ENCODE measurements at places on chromosomes 2 and 18.
A peak's percentile ranks its signal among the peaks of the same experiment; 100 is the strongest.

DNA sequence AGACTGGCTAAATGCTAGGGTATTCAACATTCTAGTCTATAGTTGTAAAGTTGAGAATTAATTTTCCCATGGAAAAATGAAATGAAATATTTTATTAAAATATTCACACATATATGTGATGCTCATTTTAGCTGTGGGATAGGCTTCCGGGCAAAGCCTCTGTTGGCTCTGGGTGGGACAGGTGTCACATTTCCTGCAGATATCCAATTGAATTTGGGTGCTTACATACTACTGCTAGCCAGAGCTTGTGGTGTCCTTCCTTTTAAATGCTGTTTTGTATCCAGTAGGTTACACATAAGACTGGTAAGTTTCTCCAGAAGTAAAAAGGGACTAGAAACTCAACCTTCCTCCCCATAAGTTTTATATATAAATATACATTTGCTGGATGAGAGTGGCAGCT is 73.8 kb downstream of the RPRM start:
- no peak for DNase-seq

GRCh38 chr2:63740943-63741342 is 100.8 kb upstream of the UGP2 start:
- DNase-seq, result no peak

DNA sequence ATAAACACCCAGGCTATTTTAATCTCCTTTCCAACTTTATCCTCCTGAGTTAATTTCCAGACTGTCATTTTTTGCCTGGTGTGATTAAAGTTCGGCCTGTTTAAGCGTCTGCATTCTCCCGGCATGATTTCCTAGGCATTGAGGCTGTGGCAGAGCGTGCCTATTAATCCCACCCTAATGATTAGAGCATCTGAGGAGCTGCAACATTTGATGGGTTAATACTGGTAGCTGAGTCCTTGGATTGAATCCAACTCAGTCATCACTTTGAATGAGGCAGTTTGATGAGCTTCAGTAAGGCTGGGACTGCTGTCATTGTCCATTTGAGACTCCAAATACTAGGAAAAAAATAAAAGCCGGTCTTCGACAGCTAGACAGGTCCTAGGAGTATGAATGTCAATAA is 882.5 kb downstream of the SLC4A3 start:
- no peak for DNase-seq

DNA sequence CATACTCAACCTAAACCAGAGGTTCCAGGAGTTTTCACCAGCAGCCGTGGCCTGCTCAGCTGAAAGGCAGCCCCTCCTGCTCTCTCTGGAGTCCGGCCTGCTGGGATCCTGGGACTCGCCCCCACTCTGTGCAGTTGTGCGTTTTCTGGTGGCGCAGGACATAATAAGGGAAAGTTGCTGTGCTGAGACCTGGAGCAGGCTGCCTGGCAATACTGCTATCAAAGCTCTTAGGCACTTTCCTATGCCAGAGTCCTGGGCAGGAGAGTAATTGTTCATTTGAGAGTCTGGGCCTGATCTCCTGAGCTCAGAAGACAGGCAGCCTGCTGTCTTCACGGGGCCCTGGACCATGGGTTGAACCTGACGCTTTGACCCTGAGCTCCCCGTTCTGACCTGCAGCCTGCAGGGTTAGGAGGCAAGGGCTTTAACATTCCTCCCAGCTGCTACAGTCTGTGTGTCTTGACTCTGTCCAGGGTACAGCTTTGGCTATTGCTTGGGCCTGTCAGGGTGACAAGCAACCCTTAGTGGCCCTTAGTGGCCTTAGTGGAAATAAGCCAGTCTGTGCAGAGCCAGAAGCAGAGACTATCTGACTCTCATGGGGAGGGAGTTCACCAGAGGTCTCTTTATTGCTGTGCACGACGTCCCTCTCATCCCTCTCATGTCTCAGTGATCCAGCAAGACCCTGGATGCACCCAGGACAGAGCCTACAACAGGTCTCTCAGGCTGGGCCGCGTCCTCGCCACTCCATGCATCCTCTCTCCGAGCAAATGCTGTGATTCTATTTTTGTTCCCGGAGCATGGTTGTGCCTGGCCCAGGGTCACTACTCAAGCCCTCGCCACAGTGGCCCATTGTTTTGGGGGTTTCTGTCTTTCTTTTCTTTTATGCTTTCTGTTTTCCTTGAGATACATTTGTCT is 60.6 kb downstream of the ACKR3 start:
- no peak for DNase-seq

GRCh38 chr2:18482666-18483065 is 77.8 kb downstream of the RDH14 start:
- DNase-seq, result no peak

DNA sequence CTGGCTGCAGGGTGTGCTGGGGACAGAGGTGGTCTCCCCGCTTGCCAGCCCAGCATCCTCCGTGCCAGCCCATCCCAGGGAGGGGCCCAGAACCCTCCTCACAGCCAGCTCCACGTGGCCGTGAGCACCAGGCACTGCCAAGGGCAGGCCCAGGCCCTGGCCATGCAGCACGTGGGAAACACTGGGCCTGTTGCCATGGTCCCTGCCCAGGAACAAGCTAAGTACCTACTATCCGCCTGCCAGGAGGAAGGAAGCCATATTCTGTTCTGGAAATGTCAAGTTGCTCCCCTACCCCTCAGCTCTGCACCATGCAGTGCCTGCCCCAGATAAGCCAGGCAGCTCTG is 250.6 kb downstream of the CYP26B1 start:
- no peak for DNase-seq

GRCh38 chr18:7619676-7620075 is 52.6 kb downstream of the PTPRM start:
- no peak for DNase-seq

DNA sequence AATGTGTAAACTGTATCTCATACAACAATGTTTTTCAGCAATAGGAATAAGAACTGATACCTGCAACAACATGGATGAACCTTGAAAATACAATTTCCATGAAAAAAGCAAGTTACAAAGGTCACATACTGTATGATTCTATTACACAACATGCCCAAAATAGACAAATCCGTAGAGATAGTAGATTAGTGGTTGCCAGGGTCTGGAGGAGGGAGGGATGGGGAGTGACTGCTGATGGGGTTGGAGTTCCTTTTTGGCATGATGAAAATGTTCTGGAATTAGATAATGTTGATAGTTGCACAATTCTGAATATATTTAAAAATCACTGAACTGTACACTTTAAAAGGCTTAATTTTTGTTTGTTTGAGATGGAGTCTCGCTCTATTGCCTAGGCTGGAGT is 33.8 kb downstream of the UBXN4 start:
- DNase-seq, result no peak

DNA sequence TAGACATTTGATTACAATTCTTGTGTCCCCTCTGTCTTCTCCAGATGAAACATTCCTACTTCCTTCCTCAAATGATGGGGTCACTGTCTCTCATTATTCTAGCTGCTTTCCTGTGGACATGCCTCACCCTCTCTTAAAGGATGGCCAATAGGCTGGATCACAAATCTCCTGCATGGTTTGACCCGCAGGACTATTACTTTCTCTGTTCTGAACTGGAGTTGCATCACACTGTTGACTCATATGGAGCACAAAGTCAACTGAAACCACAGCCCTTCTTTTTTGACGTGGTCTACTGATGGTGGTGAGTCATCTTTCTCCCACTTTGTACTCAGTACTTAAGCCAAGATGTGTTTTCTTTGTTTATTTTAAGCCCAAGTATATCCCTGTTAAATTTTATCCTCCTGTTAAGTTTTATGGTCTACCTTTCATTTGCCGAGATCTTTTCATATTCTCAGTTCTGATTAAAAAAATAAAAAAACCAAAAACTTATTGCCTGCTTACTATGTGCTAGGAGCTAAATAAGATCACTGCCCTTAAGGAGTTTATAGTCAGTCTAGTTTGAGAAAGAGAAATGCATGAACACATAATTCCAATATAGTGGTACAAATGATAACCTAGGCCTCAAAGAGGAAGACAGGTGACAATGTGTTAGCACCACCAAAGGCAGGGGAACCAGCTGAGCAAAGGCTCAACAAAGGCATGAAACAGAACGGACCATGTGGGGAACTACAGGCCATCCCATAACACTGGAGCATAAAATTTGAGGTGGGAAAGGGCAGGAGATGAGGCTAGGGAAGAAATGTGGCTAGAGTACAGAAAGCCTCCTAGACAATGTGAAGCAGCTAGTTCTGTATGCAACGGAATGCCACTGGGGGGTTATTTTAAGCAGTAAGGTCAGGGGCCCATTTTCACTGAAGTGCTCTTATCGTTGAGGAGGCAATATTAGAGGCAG is 67.6 kb upstream of the ZFP36L2 start:
- peak; percentile 2 for DNase-seq

- no peak for DNase-seq
These were observed 121.0 kb upstream of the SMAD7 start for GRCh38 chr18:49071778-49072177.

DNA sequence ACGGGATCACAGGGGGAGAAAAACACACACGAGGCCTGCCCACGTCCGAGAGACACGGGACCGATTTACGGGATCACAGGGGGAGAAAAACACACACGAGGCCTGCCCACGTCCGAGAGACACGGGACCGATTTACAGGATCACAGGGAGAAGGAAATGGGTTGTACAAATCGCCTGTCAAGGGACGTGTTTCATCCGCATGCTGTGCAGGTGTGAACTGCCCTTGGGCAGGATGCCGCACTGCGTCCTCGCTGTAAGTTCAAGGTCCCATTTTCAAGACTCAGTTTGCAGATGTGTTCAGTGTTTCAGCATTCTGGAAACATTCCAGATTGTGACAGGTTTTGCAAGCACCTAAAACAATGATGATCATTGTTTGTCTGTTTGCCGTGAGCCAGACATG is 2.3 kb upstream of the KCNG2 start:
- no peak for DNase-seq

DNA sequence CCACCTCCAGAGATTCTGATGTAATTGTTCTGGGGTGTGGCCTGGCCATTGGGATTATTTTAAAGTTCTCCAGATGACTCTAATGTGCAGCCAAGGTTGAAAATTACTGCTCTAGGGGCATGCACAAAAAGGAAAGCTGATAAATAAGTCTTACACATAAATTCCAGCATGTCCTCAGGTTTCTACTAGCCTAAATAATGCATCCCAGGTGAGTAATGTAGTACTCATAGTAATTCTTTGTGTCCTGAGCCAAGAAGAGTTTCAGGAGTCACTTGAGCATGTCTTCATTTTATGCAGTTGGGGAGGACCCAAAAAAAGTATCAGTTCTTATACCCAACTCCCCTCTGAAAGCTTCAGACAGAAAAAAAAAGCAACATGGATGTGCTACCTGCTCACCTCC is 130.1 kb upstream of the SP5 start:
- DNase-seq, result no peak

GRCh38 chr2:1892529-1893250 is 148.4 kb upstream of the PXDN start:
- no peak for DNase-seq

DNA sequence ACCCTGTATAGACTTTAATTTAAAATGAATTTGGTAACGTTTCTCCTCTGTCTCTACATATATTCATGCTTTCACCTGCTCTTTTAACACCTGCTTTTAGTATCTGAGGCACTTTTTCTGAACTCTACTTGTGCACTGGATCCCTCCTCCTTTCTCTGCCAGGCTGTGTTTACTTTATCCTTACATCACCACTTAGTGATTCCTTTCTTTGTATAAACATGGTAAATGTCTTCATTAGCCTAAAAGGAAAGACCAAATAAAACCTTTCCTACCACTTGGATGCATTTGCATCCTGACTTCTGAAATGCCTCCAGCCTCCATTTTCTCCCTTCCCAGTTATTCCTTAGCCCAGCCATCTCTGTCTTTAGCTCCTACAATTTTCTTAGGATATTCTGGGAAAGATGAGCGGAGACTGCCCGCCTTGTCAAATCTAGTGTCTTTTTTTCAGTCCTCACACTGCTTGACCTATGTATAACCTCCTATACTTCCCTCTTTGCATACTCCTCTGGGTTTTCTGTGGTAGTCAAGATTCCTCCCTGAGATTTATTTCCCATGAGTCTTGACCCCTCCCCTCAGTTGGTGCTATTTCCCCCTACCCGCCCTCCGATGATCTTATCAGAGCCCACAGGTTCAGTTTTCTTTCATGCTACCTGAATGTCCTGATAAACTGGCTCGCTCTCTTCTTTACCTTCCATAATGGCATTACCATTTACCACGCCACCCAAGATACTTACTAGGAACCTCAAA is 44.8 kb downstream of the REL start:
- DNase-seq, result no peak

GRCh38 chr2:187917535-187917934 is 363.3 kb upstream of the TFPI start:
- no peak for DNase-seq

GRCh38 chr2:42967959-42968674 is 175.7 kb upstream of the HAAO start:
- no peak for DNase-seq

DNA sequence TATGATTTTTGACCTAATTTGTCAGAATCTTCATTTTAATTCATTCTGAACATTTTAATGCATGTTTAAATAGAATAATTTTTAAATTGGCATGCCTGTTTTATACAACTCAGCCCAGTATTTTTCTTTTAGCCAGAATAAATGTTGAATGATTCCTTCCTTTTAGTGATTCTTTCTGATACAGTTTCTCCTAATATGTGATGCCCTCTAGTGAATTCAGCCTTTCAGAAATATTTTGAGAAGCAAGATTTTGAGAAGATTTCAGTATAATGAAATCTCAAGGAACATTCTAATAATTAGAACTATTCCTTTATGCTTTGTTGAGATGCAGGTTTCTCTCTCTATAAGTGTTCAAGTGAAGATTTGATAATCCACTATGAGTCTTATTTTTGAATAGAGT is 28.5 kb downstream of the LCLAT1 start:
- DNase-seq, result no peak

GRCh38 chr2:236157815-236158498 is 10.2 kb downstream of the GBX2 start:
- DNase-seq, result no peak

- no peak for DNase-seq
These were observed 583.0 kb downstream of the IRS1 start for GRCh38 chr2:226216575-226216974.

DNA sequence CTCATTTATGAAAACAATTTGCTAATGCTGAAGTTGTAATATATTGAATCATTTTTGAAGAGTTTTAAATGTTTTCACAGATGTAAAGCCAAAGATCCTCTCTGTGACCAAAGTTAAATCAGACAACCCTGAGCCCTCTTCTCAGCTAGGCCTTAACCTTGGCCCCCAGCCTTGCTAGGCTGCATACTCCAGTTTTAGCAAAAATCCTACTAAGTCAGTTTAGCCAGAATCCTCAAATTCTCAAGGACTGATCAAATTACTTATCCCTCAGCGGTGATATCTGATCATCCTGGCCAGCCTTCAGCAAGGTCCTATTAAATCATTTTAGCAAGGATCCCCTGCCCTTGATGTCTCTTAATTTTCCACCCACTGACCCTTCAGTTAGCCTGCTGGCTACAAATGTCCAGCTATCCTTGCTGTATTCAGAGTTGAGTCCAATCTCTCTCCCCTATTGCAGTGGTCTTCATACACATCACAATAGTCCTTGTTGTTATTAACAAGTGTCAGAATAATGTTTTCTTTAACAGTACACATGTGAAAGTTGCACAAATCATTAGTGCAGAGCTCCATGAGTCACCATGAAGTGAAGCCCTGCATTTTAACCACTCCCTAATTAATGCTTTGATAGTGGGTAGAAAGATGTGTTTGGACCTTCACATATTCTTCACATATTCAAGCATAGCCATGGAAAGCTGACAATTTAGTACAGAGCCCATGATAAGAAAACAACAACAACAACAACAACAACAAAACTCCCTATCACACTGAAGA is 206.4 kb downstream of the NBAS start:
- DNase-seq, result no peak
